ENCODE measurements at places on chromosomes 1 and 21.

- no peak for DNase-seq
These were observed 37.0 kb upstream of the CAMK1G start for GRCh38 chr1:209546390-209547085.

DNA sequence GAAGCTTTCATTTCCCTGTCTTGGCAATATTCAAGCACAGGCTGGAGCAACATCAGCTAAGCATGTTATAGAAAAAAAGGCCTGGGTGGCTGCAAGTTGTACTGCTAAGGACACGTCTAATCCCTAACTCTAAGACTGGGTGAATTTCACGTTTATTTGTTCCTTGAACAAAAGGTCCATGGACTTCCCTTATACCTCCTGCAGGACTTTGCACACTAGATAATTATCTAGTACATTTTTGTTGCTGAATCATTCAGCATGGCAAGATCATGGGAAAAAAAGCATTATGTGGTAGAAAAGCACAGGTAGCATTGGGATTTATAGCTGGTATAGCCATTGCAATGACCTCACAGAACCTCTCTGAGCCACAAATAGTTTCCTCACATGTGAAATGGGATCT, 130.7 kb upstream of the DMRTA2 start:
- DNase-seq, result no peak

- no peak for DNase-seq
These were observed 14.5 kb downstream of the CD247 start for GRCh38 chr1:167503626-167504466.

GRCh38 chr1:205237526-205238484, 10.1 kb downstream of the TMCC2 start:
- no peak for DNase-seq

DNA sequence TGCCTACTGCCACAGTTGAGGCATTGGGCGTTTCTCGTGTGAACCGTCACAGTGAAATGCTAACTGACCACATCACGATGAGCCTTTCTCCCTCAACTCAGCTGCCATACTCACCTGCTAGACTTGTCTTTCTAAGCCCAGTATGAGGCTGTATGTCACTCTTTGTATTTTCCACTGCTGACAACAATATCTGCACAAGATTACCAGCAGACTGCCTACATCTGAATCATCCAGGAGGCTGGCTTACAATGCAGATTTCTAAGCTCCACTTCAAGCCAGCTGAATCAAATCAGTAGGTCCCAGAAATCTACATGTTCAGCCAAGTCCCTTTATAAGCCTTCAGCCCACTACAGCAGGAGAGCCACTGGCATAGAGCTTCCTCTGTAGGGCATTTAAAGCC, 355.0 kb upstream of the DUSP10 start:
- DNase-seq, result no peak

GRCh38 chr1:212650228-212650627, 41.7 kb downstream of the ATF3 start:
- no peak for DNase-seq

DNA sequence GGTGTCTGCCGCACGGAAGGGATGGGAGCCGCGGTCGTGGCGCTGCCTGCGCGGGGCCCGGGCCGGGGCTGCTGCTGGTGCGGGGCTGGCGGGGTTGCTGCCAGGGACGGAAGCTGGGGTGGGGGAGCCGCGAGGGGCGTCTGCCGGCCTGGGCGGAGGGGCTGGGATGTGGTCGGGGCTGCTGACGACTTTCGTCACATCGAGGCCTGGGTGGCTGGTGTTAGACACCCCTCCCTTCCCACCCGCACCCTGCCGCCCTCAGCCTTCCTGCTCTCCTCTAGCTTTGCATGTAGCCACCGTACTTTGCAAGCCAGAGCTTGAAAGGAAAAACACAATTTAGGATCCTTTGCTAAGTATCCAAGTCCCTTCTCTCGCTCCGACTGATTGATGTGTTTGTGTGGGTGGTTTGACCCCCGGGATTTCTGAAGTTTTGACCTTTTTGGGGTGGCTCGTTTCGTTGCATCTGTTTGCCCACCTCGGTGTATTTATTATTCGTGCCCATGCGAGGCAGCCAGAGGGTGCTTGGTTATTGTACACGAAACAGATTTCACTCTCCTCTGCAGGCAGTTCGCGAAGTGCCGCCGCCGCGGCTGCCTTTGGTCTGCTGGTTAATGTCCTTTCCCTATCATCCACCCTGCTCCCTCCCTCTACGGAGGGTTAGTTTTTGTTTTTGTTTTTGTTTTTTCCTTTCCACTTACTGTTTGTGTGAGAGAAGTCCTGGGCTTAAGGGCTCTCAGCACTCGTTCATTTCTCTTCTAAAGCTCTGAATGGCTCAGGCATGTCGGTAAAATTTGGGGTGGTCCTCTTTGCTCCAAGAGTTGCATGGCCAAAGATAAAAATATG, 868 bp downstream of the C1orf21 start:
- DNase-seq, result peak; percentile 87

GRCh38 chr1:63923302-63923701, 149.5 kb downstream of the ROR1 start:
- no peak for DNase-seq

DNA sequence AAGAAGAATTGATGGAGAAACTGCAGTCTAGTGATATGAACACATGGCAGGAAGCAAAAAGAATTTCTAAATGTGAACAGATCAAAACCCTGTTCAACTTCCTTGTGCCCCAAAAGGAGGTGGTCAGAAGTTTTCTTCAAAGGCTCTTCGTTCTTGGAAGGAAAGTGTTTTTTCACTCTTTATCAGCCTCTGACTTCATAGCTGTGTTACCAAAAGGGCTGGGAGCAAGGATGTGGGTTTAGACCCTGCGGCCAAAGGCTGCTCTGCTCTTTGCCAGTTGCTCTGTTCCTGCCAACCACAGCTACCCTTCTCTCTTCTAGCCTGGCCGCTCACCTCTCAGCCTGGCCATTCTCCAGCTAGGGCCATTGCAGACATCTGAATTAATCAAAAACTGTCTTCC, 53.8 kb downstream of the PTGER3 start:
- DNase-seq, result no peak

GRCh38 chr21:42851812-42852665, 27.3 kb downstream of the WDR4 start:
- no peak for DNase-seq

- DNase-seq, result no peak
These were observed 184.5 kb upstream of the TMEM51 start for GRCh38 chr1:14969006-14969405.

- no peak for DNase-seq
These were observed 3.1 kb downstream of the SMIM1 start for GRCh38 chr1:3775490-3776230.

DNA sequence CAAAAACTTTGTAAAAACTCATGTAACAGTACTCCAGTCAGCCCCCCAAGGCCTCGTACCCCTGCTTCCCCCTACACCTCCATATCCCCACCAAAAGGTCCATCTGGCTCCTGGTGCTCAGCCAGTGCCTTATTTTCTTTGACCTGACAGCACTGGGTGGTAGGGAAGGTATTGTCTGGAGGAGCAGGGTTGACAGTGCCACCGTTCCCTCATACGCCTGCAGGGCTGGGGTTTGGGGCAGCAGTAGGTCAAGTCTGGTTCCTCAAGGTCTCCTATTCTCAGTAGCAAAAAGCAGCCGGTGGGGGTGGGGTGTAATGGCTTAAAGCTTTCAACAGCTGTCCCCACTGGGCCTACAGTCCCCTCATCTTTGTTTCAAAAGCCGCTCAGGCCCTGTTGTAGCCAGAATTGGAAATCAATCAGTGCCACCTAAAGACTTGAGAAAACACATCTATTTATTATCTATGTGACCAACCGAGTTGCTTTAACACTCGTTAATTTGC, 25.3 kb upstream of the TTF2 start:
- DNase-seq, result no peak

DNA sequence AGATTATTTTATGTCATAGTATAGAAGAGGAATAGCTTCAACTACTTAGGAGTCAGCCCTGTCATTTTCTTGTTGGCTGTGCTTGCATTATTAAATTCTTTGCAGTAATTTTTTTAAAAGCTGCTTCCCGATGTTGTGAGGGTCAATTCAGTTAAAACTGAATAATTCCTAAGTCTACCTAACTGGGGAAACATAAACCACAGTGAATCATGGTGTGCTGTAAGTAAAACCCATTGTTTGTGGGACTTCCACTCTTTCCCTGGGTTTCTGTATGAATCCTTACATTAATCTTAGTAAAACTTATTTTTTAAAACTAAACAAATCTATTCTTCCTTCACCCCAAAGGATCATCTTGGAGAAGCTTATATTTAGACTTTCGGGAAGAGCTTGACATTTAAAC, 4.4 kb downstream of the SUCO start:
- no peak for DNase-seq

- DNase-seq, result no peak
These were observed 1.5 kb upstream of the SCP2 start for GRCh38 chr1:52925571-52926005.

- DNase-seq, result no peak
These were observed 99.7 kb downstream of the NMNAT2 start for GRCh38 chr1:183318433-183318832.

GRCh38 chr21:38257667-38258066, 876 bp downstream of the KCNJ15 start:
- DNase-seq, result no peak

DNA sequence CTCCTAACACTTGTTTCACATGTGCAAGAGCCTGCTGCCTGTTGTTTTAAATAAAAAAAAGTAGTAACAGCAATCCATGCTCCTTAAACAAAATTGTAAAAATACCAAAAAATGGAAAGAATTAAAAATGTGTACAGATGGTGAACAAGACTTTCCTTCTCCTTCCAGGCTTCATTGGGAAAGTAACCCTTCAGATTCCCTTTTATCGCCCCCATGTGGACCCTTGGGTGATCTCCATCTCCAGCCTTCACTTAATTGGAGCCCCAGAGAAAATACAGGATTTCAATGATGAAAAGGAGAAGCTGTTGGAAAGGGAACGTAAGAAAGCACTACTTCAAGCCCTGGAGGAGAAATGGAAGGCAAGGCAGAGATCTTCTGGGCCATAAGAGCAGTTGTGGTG, 14.2 kb downstream of the VPS13D start:
- DNase-seq, result no peak

GRCh38 chr1:18919956-18920355, 17.6 kb upstream of the ALDH4A1 start:
- no peak for DNase-seq

DNA sequence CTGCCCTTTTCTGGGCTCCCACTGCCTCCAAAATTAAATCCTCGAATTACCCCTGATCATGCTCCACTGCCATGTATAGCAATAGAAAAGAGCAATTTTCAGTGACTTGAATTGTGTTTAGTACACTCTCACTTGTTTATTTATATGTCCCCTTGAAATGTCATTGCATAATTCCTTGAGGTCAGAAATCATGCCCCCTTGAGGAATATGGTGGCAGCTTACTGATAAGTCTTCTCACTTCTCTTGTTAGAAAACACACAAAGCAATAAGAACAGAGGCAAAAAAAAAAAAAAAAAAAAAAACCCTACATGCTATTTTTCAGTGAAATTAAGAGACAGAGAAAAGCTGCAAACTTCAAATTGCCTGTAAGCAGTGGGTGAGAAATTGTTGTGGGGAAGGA, 37.5 kb downstream of the GPR88 start:
- DNase-seq, result no peak

DNA sequence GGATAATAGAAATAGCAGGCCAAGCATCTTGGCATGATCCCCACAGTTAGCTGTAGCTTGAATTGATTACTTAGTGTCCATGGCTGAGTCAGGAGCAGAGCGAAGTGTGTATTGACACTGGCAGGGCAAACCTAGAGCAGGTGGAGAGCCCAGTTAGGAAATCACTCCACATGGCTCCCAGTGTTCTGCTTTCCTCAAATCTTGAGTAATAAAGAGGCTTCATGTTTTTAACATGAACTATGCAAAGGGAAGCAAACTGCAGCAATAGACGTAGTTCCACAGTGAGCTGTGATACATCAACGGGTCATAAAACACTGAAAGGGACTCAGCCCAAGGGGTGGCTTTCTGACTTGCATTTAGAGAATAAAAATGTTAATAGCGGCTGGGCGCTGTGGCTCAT, 28.9 kb downstream of the RHEX start:
- DNase-seq, result no peak

DNA sequence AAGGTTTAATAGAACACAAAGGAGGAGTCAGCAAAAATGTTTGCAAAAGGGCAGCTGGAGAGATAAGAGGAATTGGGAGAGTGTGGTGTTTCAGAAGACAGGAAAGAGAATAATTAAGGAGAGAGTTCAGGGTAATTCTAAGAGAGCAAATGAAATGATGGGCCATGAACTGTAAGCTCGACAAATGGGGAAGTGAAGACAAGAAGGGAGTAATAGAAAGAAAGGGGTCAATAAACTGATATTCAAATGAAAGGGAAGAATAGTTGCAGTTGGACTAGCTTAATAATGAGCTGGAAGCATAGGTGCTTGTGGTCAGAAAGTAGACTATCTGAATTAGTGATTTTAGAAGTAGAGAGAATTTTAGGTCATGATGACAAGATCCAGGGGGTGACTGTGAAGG, 15.6 kb upstream of the RNF220 start:
- DNase-seq, result no peak

- no peak for DNase-seq
These were observed 17.7 kb downstream of the CD53 start for GRCh38 chr1:110890474-110891196.

GRCh38 chr21:25406887-25407579, 200.2 kb downstream of the MRPL39 start:
- DNase-seq, result no peak

DNA sequence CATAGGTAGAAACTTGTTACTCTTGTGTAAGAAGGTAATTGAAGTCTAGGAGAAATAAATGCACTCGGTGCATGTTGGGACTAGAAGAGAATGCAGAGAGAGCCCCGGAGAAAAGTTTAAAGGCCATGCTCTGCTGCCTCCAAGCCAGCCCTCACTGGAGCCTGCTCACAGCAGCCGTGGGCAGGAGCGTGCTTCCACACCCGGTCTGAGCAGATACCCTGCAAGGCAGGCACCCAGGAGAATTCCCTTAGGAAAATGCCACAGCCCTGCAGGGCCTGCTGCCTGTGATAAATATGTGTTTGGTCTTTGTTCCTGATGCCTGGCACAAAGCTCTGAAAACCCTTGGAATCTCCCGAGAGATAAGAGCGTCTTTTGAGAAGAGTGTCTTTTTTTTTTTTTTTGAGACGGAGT, 22.8 kb downstream of the C2CD2 start:
- DNase-seq, result no peak

GRCh38 chr21:24895885-24896734, 711.2 kb downstream of the MRPL39 start:
- no peak for DNase-seq

- no peak for DNase-seq
These were observed 37.7 kb upstream of the ATG4C start for GRCh38 chr1:62746086-62746808.

DNA sequence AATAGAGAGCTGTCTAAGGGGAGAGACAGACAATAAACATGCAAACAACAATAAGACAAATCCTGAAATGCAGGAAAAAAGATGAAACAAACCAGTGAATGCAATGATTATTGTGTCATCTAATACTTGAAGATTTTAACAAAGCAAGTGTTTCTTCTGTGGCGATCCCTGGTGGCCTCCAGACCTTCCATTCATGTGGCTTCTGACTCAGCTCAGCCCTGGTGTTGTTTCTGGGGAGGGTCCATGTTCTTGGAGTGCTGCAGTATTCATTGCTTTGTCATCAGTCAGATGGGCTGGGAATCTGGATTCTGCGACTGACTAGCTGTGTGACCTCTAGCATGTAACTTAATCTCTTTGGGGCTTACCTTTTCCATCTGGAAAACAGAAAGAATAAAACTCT, 1.5 kb upstream of the C2CD4D start:
- no peak for DNase-seq

GRCh38 chr21:41665766-41666595, 100.9 kb downstream of the RIPK4 start:
- no peak for DNase-seq

GRCh38 chr1:163298365-163298764, 23.4 kb upstream of the NUF2 start:
- DNase-seq, result no peak
